ENCODE measurements at places on chromosomes 7 and 10. TPM values are rescaled to one million over a fixed set of nuclear protein-coding genes. Genes with fewer than 3 reads are reported as not detected.
A peak's percentile ranks its signal among the peaks of the same experiment; 100 is the strongest.

The ZNF853 gene
- total RNA-seq, result 15.0 TPM

GRCh38 chr7:134313543-134313942, 3.2 kb downstream of the SLC35B4 start:
- no peaks in the 10 kb centered on the region for H3K27me3 ChIP-seq
- H3K4me1 ChIP-seq, result peaks cover 21% of the 10 kb centered on the region
- DNase-seq, result no peak
- H3K27ac ChIP-seq, result no peak overlapping the region
- H3K4me3 ChIP-seq, result no peak overlapping the region
- H3K36me3 ChIP-seq, result no peaks in the 10 kb centered on the region

DNA sequence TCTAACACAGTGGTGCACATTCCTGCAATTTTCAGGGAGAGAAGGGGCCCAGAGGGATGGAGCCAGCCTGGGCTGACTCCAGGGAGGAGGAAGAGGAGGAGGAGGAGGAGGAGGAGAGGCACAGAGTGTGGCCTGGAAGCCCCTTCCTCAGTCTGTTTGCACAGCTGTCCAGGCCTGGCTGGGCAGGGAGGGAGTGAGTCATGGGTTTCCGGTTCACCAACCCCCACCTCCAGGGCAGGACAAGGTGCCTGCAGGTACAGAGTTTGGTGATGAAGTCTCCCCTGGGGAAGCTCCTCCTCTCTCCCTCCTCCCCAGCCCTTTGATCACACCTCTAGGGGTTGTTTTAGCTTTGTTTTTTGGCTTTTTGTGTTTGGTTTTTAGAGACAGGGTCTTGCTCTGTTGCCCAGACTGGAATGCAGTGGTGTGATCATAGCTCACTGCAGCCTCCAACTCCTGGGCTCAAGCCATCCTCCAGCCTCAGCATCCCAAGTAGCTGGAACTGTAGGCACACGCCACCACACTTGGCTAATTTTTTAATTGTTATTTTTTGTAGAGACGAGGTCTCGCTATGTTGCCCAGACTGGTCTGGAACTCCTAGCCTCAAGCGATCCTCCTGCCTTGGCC, 77.5 kb upstream of the CUX1 start:
- no peaks in the 10 kb centered on the region for H3K36me3 ChIP-seq
- no peak overlapping the region for H3K27ac ChIP-seq
- DNase-seq, result no peak
- H3K27me3 ChIP-seq, result peaks cover 24% of the 10 kb centered on the region
- H3K4me1 ChIP-seq, result peaks cover 13% of the 10 kb centered on the region

The CABCOCO1 gene
- not detected for total RNA-seq

DNA sequence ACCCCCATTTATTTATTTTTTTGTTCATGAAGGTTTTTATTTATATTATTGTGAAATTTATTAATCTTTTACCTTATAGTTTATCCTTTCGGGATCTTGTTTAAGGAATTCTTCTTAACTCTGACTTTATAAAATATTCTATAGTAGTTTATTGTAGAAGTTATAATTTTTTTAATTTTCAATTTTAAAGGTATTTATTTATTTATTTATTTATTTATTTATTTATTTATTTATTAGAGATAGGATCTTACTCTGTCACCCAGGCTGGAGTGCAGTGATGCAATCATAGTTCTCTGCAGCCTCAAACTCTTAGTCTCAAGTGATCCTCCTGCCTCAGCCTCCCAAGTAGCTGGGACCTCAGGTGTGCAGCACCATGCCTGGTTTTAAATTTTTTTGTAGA, 56.0 kb downstream of the NRF1 start:
- H3K4me1 ChIP-seq, result peaks cover 9% of the 10 kb centered on the region
- peaks cover 17% of the 10 kb centered on the region for H3K36me3 ChIP-seq
- H3K27ac ChIP-seq, result no peak overlapping the region
- H3K27me3 ChIP-seq, result no peaks in the 10 kb centered on the region

The ADD3 gene
- total RNA-seq, result 113 TPM

DNA sequence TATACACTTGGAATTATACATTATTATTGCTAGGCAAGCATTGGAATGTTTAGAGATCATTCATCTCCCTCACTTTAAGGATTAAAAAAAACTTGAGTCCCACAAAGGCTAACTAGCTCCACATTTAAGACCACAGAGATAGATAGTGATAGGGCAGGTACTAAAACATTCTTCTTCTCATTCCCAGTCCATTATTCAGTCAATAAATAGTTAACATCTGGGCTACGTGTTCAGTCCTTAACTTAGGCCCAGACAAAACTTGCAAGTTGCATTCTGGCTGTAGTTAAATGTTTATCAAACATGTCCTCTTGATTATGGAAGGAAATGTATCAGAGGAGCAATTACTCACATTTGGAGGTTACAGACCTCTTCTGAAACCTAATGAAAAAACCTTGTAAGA, 2.4 kb downstream of the GNG11 start:
- H3K27ac ChIP-seq, result peak overlapping the region; percentile 94
- no peaks in the 10 kb centered on the region for H3K27me3 ChIP-seq
- no peak for DNase-seq

GRCh38 chr10:122254831-122255230, 16.3 kb upstream of the BTBD16 start:
- no peak overlapping the region for H3K4me3 ChIP-seq
- no peak for DNase-seq
- H3K27me3 ChIP-seq, result no peaks in the 10 kb centered on the region
- peaks cover 72% of the 10 kb centered on the region for H3K36me3 ChIP-seq

The GPR15LG gene
- total RNA-seq, result not detected

The BAG3 gene
- total RNA-seq, result 164 TPM

DNA sequence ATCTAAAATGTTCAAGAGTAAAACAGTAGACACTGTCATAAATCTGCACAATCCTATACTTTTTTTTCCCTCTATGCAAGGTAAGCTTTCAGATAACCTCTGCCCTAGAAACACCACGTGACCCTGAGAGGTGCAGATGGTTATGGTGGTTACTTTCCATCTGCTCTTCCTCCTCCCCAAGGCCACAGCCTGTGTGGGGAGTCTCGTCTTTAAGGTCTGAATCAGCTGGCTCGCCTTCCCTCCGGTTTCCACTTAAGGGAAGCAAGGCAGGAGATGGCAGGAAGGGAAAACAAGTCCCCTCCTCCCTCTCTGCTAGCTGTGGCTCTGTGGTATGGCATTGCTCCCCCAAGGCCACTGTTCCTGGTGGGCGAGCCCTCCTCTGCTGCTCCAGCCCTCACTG, 181.8 kb downstream of the GLI3 start:
- no peaks in the 10 kb centered on the region for H3K36me3 ChIP-seq
- no peak overlapping the region for H3K4me3 ChIP-seq
- no peak for DNase-seq
- H3K27ac ChIP-seq, result no peak overlapping the region
- H3K4me1 ChIP-seq, result no peaks in the 10 kb centered on the region
- H3K27me3 ChIP-seq, result no peaks in the 10 kb centered on the region

- H3K27me3 ChIP-seq, result peaks cover 31% of the 10 kb centered on the region
- no peak overlapping the region for H3K27ac ChIP-seq
- H3K4me3 ChIP-seq, result no peak overlapping the region
- DNase-seq, result no peak
- no peaks in the 10 kb centered on the region for H3K4me1 ChIP-seq
- H3K36me3 ChIP-seq, result no peaks in the 10 kb centered on the region
Measured at GRCh38 chr7:31327071-31327470, 13.5 kb downstream of the NEUROD6 start.

DNA sequence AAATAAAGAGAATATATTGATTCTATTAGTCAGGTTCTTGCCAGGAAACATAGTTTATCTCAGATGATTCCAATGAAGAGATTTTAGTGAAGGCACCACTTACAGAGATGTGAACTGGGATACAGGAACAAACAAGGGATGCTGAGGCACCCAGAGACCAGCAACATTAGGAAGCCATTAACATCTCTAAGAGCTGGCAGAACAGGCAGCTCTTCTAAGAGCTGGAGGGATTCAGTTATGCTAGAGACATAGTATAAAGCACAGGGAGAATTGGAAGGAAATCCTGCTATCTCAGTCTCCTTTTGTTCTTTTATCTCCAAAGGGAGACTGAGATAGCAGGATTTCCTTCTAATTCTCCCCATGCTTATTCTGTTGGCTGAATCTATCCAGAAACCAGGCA, 22.0 kb downstream of the OR6B1 start:
- H3K27me3 ChIP-seq, result no peaks in the 10 kb centered on the region
- H3K4me1 ChIP-seq, result peaks cover 13% of the 10 kb centered on the region
- no peaks in the 10 kb centered on the region for H3K36me3 ChIP-seq
- no peak overlapping the region for H3K27ac ChIP-seq

The VSTM4 gene
- 21.1 TPM for total RNA-seq

- no peak for DNase-seq
- peaks cover 21% of the 10 kb centered on the region for H3K4me1 ChIP-seq
- H3K36me3 ChIP-seq, result no peaks in the 10 kb centered on the region
Measured at GRCh38 chr7:102291056-102291915, 4.6 kb downstream of the SH2B2 start.

The C10orf105 gene
- total RNA-seq, result 0.05 TPM

DNA sequence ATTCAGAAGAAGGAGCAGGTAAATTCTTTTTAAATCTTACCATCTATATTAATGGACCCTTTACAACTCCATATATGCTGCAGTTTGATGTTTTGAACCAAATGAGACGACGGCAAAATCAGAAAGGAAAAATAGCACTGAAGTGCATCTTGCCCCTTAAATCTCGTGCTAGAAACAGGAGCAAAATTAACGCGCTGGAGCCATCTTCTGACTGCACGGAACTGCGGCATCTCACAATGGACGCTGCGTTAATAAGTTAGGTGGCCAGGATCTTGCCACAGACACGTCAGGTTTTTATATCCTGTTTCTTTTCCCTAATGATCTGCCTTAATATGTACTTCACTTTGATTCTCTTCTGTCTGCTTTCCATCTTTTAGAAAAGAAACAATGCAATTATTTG, 354.5 kb downstream of the TFEC start:
- no peak overlapping the region for H3K4me3 ChIP-seq
- no peak for DNase-seq
